Endodermal cell (in vitro differentiated cells): ENCODE measurements at places on chromosomes 1 and 21.
A peak's percentile ranks its signal among the peaks of the same experiment; 100 is the strongest.

- DNase-seq, result no peak
Observed at GRCh38 chr1:149915429-149916192, 2.0 kb downstream of the SV2A start.

DNA sequence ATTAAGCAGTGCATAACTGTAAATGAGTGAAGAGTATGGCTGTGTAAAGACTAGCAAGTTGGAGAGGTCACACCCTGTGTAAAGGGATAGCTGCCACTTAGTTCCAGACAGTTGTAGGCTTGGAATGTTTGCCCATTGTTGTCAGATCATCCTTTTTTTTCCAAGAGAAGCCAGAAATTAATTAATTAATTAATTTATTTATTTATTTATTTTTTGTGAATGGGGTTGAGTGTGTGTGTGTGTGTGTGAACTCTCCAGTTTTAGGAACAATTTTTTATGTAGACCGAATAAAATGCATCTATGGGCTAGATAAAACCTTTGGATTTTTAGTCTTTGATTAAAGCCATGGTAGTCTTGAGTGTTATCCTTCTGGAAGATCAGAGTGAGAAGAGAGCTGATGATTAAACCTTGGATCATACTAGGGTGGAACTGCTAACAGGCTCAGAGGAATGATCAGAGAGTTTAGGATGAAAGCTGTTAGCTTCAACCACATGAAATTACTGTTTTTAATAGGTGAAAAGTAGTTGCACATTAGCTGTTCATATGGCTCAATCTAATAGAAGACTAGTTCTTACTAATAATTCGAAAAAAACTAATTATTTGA lies 58.4 kb downstream of the OSBPL9 start:
- DNase-seq, result no peak

DNA sequence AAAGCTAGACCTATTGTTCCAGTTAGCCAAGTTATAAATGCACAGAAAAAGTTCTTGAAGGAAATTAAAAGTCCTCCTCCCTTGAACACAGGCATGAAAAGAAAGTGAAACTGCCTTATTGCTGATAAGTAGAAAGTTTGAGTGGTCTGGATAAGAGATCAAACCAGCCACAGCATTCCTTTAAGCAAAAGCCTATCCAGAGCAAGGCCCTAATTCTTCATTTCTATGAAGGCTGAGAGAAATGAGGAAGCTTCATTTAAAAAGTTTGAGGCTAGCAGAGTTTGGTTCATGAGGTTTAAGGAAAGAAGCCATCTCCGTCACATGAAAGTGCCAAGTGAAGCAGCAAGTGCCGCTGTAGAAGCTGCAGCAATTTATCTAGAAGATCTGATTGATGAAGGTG lies 2.7 kb upstream of the SSX2IP start:
- no peak for DNase-seq

DNA sequence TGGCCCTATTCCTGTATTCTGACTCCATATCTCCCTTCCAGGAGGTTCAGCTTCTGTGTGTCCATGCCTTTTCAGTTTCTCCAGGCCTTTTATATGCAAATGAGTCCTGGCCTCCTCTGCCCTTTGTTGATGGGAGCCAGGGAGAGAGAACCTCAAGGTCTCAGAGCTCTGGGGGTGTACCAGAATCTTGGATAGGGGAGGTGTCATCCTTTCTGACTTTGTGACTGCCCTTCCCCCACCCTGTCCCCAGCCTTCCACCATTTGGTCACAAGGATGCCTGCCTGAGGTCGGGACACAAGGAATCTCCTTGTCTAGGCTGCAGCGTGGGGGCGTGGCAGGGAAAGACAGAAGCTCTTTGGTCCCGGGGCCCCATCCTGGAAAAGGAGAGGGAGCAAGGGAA lies 18.6 kb downstream of the LURAP1 start:
- peak; percentile 78 for DNase-seq

DNA sequence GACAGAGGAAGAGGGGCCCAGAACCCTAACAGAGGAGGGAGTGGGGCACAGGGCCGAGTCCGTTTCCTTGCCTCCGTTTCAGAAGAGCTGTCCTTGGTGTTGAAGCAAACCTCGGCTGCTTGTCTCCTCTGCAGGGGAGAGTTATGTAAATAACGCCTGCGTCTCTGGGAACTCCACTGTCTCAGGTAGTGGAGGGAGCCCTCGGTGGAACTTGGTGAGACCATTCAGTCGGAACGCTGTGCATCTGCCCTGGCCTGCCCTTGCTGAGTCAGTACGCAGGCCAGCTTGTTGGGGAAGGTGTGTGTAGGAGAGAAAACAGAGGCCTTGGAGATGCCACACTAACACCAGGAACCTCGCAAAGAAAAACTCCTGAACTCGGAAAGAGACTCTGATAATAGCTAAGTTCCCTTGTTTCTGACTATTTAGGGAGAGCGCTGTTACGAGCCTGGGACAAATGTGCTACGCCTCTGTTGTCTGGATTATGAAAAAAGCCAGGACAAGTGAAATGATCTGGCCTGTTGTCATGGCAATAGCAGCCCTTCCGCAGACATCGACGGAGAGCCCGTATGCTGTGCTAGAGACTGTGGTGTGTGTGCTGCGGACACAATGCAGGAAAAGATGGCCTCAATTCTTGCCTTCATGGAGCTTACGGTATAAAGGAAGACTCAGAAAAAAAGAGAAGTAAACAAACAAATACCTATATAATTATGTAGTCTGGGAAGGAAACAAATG lies 94.6 kb upstream of the AKT3 start:
- peak; percentile 91 for DNase-seq

GRCh38 chr1:215958841-215959240 lies 391.7 kb downstream of the KCTD3 start:
- no peak for DNase-seq

DNA sequence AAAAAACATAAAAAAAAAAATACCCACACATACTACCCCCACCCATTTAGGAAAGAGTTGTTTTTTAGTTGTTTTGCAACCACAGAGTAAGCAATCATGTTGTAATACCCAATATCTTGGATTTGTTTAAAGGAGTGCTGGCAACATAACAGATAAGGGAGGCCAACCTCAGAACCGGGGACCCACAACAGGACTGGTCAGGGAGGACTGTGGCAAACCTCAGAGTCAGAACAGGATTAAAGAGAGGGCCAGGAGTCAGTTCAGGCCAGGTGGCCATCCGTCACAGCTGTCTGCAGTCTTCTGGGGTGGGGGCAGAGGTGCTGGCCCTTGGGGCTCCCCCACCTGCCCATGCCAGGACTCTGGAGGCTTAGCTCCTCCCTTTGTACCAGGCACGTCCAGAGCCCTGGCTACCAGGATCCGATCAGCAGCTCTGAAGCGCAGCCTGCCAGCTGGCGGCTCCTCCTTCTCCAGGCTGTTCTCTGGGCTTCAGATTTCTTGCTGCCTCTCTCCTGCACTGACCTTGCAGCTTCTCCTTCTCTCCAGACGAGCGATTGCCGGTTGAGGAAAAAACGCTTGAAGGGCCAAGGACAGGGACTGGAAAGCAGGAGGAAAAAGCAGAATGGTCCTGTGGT lies 7.9 kb downstream of the H6PD start:
- no peak for DNase-seq

DNA sequence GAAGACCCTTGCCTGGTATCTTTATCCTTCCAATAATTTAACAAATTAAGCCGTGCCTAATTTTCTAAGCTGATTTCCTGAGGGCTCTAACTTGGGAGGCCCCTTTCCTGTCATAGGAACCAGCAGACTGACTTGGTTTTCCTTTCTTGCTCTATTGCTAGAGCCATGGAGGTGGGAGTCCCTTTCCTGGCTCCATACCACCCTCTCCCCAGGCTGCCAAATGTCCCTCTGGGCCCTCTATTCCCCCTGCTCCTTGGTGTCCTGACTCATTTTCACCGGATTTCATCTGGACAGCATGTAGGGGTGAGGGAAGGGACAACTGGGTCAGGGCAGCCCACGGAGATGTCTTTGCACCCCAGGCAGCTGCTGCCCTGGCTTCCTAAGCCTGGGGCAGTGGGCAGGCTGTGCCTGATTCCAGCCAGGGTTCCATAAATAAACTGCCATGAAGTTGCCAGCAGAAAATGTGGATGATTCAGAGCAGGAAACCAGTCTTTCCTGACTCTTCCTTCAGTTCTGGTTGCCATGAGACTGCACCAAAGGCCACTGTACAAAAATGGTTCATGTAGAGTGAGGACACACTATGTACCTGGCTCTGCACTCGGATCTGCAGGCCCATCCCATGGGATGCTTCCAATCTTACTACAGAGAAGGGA lies 38.0 kb upstream of the SERBP1 start:
- no peak for DNase-seq

DNA sequence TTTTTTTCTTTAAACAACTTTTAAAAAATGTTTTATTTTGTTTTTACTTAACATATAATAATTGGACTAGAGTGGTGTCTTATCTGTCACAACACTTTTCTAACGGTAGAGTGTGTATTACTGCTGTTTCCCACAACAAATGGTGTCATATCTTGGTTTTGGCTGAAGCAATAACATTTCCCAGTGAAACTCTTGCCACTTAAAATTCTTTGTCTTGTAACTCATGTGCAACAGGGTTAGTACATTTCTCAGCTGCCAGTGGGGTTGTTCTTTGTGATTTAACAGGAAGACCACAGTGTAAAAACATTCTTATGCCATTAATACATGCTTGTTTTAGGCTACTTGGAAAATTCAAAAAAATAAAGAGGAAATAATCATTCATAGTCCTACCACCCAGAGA lies 43.5 kb downstream of the ALPL start:
- DNase-seq, result no peak

GRCh38 chr1:94285031-94285654 lies 47.8 kb upstream of the ARHGAP29 start:
- DNase-seq, result no peak

DNA sequence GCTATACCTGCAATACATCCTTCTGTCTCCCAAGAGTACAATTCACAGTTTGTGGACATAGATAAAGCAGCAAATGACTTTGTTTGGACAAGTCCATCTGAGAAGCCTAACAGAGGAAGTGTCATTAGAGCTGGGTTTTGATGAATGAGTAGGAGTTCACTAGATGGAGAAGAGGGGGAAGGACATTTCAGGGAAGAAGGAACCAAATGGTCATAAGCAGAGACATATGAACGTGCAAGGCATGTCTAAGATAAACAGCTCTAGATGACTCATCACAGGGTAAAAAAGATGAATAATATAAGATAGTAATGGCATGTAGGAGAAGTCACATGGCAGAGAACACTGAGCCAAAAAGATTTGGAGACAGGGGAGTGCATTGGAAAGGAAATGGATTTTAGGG lies 54.5 kb downstream of the HMGB4 start:
- no peak for DNase-seq

- DNase-seq, result no peak
Observed at GRCh38 chr1:26961826-26962225, 1.6 kb upstream of the KDF1 start.

DNA sequence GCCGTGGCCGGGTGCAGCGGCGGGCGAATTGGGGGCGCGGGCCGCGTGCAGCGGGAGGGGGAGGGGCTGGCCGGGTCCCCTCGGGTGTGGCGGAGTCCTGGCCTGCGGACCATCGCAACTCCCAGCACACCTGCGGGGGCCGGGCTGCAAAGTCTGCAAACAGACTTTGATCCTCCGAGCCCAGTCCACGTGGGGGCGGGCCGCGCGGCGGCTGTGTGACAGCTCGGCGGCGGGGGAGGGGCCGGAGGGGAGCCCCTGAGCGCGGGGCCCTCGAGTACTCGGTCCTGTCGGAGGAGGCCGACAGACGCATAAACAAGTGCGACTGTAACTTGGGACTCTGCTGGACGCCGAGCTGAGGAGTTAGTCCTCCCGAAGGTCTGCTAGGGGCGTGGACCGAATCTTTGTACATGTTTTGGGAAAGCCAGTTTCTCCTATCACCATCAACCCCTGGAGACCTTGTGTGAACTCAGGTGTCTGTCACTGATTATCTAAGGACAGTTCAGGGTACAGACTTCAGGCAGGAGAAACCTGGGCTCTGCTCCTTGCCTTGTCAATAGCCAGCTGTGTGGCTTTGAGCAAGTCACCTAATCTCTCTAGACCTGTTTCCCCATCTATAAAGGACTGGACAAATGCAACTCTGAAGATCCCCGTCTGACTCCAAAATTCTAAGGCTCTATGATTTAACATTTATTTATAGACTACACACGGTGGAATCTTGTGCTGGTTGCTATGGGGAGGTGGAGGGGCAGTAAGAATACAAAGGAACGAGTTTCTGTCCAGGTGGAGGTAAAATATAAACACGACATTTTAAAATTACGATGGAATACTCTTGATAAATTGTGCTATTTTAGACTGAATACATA lies 710 bp upstream of the SLC30A1 start:
- no peak for DNase-seq

DNA sequence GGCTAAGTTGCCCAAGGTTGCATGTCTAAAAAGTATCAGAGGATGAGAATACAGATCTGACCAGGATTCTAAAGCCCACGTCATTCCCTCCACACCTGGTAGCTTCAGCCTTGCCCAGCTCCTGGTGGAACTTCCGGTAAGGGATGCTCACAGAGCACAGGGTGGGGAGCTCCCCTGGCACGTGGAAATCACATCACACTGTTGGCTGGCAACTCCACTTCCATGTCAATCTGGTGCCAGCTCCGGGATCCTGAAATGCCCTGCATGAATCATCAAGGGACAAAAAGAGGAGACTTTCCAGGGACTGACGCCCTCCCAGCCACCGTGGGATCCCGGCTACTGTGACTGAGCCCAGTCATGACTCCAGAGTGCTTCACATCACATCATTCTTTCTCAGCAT lies 12.4 kb upstream of the BCAR3 start:
- no peak for DNase-seq

GRCh38 chr1:9085306-9085940 lies 16.0 kb upstream of the SLC2A5 start:
- no peak for DNase-seq

DNA sequence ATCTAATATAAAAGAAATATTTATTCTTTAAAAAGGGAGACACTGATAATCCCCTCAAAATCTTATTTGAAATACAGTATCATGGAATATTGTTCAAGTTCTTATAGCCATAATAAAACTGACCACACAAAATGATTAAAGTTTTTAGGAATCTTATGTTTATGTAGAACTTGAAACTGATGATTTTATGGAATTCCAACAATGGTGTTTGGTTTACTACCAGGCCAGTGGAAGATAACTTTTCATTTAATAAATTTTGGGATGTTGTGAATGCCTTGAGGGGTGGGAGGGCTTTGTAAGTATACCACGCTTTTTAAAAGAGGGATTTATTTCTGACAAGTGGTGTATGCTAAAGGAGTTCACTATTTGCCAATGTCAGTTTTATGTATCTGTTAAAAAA lies 87.7 kb downstream of the RAB3GAP2 start:
- DNase-seq, result no peak

GRCh38 chr1:3365523-3366125 lies 88.8 kb upstream of the ARHGEF16 start:
- no peak for DNase-seq
